Stimulated activated naive CD4-positive, alpha-beta T cell treated with Interleukin-2 at 50 U/mL for 16 hours (primary cell): ENCODE measurements at places on chromosomes 16 and 17.
A peak's percentile ranks its signal among the peaks of the same experiment; 100 is the strongest.

DNA sequence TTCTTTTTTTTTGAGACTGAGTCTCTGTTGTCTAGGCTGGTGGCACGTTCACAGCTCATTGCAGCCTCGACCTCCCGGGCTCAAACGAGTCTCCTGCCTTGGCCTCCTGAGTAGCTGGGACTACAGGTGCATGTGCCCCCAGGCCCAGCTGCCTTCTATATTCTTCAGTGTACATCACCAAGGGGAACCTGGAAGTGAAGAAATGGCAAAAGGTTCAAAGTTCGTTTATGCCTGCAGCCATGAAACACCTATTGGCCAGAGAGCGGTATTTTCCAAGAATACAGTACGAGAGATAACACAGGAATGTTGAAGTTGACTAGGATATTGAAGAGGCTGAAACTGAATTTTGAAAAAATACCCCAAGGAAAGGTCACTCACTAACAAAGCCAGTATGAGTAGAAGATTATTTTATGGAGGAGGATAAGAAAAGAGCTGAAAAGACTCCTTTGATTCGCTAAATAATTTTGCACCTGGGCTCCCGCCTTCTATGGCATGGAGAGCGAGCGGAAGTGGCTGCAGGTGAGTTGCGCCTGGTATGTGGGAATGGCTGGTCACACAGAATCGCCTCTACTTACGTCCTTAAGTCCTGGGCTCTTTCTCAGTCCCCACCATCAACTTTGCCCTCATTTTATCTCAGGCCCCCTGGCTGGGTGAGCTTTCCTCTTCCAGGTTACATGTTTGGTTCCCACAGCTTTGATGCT lies 9.8 kb downstream of the ST6GALNAC1 start:
- DNase-seq: no peak

GRCh38 chr17:50491505-50491904 lies 12.8 kb downstream of the RSAD1 start:
- no peak for DNase-seq

GRCh38 chr17:68710035-68710780 lies 109.0 kb upstream of the FAM20A start:
- no peak for DNase-seq

- DNase-seq: peak; percentile 83
These were observed at the start of gene MLLT6 for GRCh38 chr17:38704606-38705522. MLLT6 (plus strand) TSS chr17:38705273; CDS start chr17:38705633, 360 bp downstream.

GRCh38 chr16:84839054-84839453 lies 19.3 kb downstream of the CRISPLD2 start:
- DNase-seq: no peak

DNA sequence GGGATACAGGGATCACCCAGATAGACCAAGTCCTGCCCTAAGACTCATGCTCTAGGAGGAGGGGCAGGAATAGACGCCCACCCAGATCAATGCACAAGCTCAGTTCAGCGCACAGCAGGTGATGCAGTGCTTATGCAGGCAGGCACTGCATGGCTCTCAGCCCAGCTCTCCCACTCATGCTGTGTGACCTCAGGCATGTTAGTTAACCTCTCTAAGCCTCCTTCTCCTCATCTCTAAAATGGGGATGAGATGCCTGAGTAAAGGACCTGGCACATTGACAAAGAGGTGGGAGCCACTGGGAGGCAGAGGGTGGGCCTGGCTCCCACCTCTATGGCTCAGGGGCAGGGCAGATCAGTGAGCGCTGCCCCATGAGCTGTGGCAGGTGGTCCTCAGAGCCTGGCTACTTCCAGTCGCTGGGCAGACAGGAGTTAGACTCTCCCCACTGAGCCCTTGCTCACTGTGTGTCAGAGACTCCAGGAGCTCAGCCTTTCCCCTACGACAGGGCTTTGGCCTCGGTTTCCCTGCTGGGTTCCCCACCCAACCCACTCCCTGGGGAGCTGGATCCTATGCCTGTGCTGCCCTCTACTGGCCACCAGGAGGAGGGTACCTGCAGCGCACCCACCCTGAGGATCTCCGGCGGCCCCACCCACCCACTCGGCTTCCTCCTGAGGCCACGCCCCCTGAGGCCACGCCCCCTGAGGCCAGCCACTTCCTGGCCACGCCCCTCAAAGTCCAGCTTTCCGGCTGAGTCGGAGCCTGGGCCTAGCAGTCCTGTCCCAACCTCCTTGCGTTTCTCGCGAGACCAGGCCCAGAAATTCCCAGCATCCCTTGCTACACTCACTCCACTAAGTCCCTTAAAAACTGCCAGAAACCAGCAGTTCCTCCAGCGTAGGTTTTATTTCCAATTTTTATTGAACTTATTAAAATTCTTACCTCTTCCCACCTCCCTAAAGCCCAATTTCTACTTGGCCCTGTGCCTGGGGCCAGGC lies 196.1 kb downstream of the GSG1L start:
- peak; percentile 16 for DNase-seq

DNA sequence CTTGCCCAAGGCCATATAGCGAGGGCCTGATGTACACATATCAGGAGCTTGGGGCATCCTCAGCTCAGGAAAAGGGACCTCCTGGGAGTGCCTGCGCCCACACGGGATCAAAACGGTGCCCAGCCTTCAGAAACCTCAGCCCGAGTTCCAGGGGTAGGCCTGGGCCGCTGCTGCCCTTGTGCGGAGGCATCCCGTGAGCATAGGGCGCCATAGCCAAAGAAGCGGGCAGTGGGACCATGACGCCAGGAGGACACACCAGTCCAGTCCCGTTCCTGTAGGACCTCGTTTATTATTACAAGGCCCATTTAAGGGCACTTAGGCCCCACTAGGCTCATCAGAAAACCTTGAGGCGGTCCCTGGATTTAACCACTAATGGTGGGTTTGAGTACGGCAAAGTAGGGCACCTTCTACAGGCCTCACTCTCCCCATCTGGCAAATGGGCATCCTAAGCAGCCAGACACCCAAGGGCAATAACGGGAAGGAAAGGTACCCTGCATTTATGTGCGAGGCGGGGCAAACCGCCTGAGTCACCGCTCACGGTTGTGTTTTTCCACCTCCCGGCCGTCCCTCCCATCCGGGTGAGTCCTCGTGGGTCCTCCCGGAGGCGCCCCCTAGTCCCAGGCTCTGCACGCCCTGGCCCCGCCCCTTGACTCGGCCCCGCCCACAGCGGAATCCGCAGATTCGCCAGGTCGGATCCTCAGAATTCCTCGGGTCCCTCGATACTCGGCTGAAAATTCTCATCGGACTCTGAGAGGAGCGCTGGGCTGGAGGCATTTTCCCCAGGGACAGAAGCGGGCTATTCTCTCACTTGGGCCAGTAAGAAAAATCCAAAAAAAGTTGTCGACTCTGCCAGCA lies 726 bp upstream of the SETD1A start:
- DNase-seq: peak; percentile 91

- no peak for DNase-seq
These were observed at the start of gene SLC52A1 for GRCh38 chr17:5035315-5035714. SLC52A1 (minus strand) TSS chr17:5035426; CDS start chr17:5034606, 820 bp downstream.

- no peak for DNase-seq
These were observed 17.7 kb upstream of the SLC12A3 start for GRCh38 chr16:56847173-56847910.

DNA sequence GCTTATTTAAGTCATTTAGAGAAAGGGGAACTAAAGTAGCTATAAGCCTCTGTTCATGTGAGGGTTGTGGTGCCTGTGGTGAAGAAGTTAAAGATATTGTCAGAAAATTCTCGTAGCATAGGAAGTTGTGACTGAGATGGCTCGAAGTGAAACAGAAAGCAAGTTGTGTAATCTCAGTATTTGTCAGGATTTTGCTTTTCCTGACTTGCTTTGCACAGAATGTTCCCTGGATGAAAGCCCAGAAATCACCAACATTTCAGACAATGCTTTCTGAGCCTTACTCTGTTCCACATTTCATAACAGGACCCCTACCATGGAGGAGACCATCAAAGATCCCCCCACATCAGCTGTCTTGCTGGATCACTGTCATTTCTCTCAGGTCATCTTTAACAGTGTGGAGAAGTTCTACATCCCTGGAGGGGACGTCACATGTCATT lies 10.6 kb downstream of the CALCOCO2 start:
- DNase-seq: no peak

- no peak for DNase-seq
These were observed 7.1 kb upstream of the CHD3 start for GRCh38 chr17:7881276-7882054.

- no peak for DNase-seq
These were observed 79.4 kb downstream of the ABR start for GRCh38 chr17:1100382-1100781.

- DNase-seq: no peak
These were observed 6.3 kb downstream of the RFWD3 start for GRCh38 chr16:74660383-74660782.

DNA sequence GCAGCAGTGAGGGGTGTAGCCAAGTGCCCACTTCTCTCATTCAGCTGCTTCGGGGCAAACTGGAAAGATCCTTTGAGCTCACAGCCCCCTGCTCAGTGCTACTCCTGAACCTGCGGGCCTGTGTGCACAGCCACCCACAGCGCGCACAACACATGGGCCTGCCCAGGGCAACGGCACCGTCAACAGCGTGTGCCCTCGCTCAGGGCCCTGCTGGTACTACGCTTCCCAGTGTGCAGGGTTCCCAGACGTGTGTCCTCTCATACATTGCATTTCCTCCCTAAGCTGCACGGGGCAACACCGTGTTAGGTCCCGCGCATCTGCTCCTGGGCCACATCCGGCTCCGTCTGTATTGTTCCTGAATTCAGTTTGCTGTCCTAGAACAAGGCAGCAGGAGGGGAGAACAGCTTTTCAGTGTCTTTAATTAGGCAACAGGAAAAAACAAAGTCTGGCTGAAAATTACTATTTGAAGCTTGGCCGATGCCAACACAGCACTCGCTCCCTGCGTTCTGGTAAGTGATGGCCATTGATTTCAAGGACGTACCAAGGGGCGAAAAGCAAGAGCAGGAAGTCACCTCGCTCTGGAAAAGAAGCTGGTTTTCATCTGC lies 15.2 kb downstream of the MRM3 start:
- DNase-seq: no peak
